Stimulated activated CD4-positive, alpha-beta T cell treated with anti-CD3 and anti-CD28 coated beads, TNF-alpha, amount 100 ng/mL, for 24 hours (primary cell): ENCODE measurements at places on chromosomes 4 and X.

DNA sequence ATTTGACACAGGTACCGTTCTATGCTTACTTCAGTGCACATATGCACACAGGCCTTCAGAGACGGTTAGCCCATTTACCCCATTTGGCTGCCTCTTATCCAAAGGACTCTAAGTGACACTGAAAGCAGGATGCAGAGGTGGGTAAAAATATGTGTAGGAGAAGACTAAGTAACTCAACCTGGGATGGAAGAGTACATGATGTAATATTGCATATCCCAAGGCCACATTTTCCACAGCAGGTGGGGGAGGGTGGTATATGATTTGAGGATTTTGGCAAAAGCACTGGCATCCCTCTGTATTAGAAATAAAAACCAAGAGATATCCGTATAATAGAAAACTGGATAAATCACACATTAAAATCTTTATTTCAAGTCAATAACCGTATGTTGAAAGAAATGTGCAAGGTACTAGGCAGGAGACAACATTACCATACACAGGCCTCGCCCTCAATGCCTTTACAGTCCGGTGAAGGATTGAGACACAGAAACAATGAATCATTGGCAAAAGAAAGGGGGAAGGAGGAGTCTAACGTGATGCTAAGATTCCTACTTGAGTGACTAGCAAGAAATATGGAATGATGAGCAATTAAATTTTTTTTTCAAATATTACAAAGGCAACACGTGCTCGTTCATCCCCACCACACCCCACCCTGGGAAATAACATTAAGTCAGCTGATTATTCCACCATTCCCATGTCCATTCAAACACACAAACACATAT lies 161.0 kb upstream of the RASGEF1B start:
- DNase-seq, result no peak

DNA sequence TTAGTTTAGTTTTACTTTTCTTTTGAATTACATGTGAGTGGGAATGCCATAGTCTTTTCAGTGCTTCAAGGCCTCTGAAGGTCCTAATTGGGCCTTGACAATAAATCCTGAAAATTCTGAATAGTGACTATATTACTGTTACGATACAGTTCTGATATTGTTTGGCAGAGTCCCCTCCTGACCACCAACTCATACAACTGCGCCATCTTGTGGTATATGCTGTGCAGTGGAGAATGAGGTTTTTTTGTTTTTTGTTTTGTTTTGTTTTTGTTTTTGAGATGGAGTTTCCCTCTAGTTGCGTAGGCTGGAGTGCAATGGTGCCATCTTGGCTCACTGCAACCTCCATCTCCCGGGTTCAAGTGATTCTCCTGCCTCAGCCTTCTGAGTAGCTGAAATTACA lies 56.6 kb upstream of the CHRDL1 start:
- no peak for DNase-seq

DNA sequence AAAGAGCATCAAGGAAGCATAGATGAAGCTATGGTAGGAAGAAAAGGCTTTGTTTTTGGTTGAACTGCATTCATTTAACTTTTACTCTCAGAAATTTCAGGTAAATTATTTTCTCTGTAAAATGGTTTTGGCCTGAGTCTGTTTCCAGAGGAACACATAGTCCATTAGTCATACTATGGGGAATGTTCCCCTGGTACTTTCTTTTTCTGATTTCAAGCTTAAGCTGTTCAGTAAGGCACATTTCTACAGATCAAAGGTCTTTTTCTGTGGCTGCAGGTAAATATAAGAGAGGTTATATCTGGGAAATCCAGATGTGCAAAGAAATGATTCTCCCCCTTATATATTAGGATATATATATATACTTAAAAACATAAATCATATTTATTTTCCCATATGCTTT lies 1744.4 kb upstream of the ADGRL3 start:
- DNase-seq, result no peak

DNA sequence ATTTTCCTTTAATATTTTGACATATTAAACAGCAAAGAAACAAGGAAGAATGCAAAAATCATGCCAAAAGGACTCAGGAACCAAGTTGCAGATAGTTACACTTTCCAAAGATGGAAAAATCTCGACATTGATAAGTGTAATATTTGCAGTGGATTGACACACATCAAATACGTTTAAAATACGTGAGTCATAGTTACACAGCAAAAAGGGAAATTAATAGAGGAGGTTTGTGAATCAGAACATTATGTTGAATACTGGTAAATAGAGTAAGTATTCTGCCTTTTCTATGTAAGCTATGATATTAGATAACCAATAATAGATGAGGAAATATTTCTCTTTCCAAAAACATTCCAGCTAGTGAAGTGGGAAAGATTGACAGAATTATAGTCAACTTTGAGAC lies 1761.3 kb upstream of the IGFBP7 start:
- DNase-seq, result no peak

DNA sequence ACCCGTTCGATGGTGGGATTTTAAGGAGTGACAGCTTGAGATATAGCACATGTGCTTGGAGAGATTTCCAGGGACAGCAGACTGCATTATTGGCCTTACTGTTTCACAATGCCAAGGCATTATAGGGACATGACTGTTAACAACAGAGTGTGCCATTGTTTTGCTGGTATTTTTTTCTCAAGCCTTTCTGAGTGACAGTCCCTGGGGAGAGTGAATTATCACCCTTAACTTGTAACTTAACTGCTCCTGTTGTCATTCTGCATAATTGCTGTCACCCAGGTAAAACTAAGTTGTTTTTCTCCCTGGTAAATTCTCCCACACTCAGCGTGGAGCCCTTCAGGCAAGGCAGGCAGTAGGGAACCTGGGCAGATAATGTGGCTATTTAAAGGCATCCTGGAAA lies 989.2 kb upstream of the LCORL start:
- DNase-seq, result no peak

DNA sequence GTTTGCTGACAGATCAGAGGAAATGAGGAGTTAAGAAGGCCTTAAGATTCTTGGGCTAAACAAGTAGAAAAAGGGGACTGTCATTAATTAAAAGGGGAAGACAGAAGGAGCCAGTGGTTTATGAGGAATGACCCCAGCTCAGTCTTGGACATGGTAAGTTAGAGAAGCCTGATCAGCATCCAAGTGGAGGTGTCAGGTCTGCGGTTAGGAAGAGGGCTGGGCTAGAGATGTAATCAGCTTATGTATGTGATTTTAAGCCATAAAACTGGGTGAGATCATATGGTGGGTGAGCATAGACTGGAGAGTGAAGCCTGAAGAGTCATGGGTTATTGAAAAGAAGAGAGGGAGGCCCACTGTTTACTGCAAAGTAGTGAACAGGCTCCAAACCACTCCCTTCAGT lies 246.1 kb downstream of the NR3C2 start:
- DNase-seq, result no peak
